ENCODE measurements at places on chromosomes 6 and 20. TPM values are rescaled to one million over a fixed set of nuclear protein-coding genes. Genes with fewer than 3 reads are reported as not detected.

MYH7B gene
- total RNA-seq = 0.74 TPM

VSX1 gene
- not detected for total RNA-seq

FYN gene
- total RNA-seq = 18.5 TPM

E2F1 gene
- 30.9 TPM for total RNA-seq

SPEF1 gene
- 0.93 TPM for total RNA-seq

B4GALT5 gene
- 92.5 TPM for total RNA-seq

SLC22A16 gene
- not detected for total RNA-seq

DSTN gene
- 202 TPM for total RNA-seq

WFDC12 gene
- not detected for total RNA-seq

PHACTR2 gene
- total RNA-seq = 27.6 TPM

Data from HCT116 (cell line).